Diencephalon (tissue), 1 donor: ENCODE measurements at places on chromosomes 3 and 15. TPM values are rescaled to one million over a fixed set of nuclear protein-coding genes. Genes with fewer than 3 reads are reported as not detected.

ZNF662 gene
- total RNA-seq = 16.6 TPM

SLC6A1 gene
- 154 TPM for total RNA-seq

IP6K2 gene
- total RNA-seq = 94.6 TPM

ITGB5 gene
- total RNA-seq = 55.4 TPM

TMEM212 gene
- not detected for total RNA-seq

AMT gene
- total RNA-seq = 3.9 TPM

CIDEC gene
- not detected for total RNA-seq

RTP3 gene
- total RNA-seq = not detected

GOLGA6A gene
- total RNA-seq = 0.23 TPM

GPR160 gene
- 5.3 TPM for total RNA-seq
